Testis (tissue), 5 donors: ENCODE measurements at places on chromosomes 12 and 14.
A peak's percentile ranks its signal among the peaks of the same experiment; 100 is the strongest.

DNA sequence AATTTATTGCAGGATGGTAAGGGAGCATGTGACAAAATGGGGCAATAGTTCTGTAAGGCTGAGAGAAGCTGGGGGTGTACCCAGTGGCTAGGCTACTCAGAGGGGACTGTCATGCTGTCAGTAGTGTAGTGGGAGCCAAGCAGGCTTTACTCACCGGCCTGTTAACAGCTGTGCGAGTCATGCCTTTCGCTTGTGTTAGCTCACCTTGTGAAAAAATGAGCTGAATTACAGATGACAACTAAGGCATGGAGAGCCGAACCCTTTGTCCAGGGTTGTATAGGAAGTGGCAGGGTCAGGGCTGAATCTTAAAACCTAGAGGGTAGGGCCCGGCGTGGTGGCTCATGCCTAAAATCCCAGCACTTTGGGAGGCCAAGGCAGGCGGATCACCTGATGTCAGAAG, 37.9 kb downstream of the SH2B3 start:
- no peak for DNase-seq

- no peak for DNase-seq
These were observed 77.3 kb downstream of the HELB start for GRCh38 chr12:66379616-66380015.

DNA sequence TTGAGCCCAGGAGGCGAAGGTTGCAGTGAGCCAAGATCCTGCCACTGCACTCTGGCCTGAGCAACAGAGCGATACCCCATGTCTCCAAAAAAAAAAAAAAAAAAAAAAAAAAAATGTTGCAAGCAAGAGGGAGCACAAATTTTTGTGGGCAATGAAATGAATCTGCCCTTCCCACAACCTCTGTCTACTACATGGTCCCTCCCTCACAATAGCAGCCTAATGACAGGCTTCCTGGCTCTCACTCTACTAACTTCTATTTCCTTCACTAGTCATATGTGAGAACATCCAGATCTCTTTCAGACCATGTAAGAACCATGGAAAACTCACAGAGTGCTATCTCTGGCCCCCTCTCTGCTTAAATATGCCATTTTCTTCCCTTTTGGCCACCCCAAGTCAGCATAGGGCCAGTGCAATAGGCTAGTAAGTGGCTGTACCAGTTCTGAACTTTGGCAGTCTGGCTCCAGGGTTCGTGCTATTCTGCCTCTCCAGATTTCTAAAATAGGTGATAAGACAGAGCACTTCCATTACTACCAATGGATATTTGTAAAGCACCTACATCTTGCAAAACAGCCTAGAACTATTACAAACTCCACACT, 7.1 kb downstream of the OSBPL8 start:
- DNase-seq = no peak

DNA sequence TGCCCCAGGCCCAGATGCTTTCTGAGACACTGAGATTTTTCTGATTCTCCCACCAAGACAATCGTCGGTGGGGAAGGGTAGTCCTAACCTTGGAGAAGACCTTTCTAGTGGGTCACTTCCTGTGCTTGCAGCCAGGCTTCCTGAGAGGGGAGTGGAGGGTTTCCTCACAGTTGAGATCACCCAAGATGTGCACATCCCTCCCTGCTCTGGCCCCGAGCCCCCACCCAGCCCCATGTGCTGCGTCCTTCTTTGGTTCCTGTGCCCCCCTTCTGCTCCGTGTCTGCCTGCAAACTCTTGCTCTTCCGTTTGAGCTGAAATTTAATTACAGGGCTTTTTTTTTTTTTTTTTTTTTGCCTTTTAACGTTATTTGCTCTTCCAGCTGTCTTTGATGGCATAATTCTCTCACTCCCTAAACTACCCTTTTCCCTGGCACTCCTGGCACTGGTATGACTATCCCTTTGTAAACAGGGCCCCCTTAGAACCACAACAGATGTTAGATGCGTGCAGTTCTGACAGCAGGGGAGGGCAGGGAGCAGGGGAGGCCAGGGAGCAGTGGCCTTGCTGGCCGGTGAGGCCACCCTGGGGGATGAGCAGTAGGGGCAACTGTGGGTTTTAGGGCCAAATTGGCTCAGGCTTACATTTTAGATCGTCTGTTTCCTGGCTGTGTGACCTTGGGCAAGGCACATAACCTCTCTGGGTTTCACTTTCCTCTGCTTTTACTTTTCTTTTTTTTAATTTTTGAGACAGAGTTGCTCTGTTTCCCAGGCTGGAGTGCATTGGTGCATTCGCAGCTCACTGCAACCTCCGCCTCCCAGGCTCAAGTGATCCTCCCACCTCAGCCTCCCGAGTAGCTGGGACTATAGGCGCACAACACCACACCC, 144.5 kb downstream of the PHETA1 start:
- DNase-seq = no peak

DNA sequence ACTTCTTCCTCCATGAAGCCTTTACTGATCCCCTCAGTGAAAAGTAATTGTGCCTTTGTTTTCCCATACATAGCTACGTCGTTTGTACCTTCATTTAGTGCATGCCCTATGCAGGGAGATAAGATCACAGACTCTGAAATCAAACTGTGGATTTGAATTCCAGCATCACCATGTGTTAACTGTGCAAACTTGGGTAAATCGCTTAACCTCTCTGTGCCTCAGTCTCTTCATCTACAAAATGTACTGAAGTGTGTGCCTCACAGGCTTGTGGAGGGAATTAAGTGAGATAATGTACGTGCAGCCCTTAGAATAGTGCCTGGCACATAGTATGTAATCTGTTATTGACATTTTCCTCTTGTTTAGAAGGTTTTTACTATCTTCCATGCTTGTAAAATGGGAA, 4.1 kb downstream of the CMAS start:
- DNase-seq = no peak

GRCh38 chr12:95605087-95605486, 53.8 kb upstream of the USP44 start:
- DNase-seq = no peak

- DNase-seq = peak; percentile 89
These were observed 114.8 kb upstream of the FLRT2 start for GRCh38 chr14:85415015-85415712.

DNA sequence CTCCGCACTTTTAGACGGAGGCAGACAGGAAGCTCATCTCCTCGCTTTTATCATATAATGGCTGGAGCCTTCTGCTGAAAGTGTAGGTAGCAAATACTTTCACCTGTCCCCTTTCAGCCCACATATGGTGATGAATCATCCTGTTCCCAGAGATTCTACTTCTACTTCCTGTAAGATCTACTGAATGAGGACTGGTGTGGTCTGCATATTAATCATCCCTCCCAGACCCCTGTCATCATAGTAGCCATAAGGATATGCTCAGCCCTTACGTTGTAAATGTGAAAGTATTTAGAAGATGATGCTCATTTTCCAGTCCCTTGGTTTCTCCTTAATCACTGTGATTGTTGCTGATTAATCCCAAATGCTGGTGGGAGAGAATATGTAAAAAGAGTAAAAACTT, 268.2 kb upstream of the GRIP1 start:
- no peak for DNase-seq

DNA sequence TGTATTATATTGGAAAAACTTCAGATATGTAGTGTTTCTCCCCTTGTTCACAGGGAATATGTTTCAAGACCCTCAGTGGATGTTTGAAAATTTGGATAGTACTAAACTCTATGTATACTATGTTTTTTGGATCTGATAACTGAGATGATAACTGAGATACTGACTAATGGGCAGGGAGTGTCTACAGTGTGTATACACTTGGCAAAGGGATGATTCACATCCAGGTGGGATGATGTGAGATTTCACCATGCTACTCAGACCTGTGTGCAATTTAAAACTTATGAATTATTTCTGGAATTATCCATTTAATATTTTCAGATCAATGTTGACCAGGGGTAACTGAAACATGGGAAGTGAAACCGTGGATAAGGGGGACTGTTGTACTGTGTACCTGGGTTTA, 13.8 kb downstream of the RAD51B start:
- DNase-seq = no peak

DNA sequence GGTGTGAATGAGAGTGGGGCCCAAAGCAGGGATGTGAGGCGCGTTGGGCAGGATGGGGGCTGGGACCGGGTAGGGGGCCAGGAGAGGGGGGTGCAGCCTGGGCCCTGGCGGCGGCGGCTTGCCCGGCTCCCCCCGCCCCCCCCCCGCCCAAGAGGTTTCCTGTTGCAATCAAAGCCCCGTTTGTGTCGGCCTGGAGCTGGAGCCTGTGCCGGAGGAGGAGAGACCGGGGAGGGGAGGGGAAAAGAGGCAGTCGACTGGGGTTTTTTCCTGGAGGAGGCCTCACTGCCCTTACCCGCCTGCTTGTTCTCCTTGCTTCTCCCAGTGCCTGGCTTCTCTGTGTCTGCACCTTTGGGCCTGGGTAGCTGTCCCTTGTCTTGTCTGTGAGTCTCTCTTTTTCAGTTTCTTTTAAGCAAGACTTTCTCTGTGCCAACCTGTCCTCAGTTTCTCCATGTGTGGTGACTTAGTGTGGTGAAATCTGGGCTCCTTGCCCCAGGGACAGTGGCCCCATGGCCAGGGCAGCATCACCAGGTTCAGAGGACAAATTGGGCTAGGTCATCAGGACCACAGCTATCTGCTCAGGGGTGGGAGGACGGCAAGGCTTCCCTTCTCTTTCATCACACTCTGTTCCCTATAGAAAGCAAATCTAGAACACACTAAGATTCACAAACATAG, 8.5 kb downstream of the RARG start:
- no peak for DNase-seq

- DNase-seq = no peak
These were observed 41.7 kb downstream of the RPH3A start for GRCh38 chr12:112833267-112833666.

DNA sequence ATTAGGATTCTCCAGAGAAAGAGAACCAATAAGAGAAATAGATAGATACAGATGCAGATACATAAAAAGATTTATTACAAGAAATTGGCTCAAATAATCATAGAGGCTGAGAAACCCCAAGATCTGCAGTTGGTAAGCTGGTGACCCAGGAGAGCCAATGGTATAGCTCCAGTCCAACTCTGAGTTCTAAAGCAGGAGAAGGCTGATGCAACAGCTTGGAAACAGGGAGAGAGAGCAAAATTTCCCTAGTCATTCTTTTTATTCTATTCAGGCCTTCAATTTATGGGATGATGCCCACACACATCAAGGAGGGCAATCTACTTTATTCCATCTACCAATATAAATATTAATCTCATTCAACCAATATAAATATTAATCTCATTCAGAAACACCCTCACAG, 218.2 kb downstream of the PRKD1 start:
- no peak for DNase-seq

DNA sequence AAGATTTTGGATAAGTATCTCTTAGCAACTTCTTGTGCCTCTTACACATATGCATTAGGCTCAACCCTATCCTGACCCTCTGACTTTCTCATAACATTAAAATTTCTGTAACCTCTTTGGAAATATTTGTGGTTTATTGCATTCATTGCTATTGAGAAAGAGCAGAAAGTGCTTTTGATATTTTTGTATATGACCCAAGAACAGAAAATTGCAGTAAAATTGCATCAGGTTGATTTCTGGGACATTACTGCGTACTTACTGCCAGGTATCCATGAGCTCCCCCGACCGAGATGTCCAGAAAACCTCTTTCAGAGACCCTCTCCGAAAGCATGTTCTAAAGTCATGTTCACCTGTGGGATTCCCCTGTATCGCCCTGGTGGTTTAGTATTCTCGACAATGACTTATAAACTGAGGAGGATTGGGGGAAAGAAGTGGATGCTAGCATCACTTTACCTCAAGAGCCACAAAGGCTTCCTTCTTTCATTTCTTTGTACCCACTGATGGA, 14.5 kb upstream of the IL22 start:
- no peak for DNase-seq

DNA sequence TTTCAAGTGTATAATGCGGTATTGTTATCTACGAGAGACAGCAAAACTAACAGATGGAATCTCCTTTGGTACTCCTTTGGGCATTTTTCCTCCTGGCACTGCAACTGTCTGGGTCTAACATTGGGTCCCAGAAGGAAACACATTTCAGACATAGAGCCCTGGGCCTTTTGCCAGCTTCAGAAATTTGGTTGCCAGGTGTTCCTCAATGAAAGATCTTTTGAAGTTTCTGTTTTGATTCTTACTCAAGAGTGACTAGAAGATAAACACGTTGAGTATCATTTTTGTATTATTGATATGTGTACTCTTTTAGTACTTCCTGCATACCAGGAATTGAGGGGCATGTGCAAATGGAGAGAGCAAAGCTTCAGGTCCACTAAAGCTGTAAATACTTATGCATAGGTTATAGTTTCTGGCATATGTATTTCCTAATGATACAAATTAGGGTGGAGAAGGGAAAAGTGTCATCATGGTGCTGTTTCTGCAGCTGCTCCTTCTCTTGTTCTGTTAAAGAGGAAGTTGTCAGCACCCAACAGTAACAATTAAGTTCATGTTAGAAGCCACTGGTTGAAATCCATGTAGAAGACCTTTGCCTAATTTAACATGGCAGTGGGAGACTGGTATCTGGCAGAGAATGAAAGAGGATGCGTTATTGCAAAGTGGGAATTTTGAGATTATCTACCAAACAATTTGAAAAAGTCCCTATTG, 53.5 kb downstream of the SLC38A6 start:
- DNase-seq = no peak

GRCh38 chr12:48973531-48973930, 2.0 kb upstream of the WNT10B start:
- DNase-seq = no peak

DNA sequence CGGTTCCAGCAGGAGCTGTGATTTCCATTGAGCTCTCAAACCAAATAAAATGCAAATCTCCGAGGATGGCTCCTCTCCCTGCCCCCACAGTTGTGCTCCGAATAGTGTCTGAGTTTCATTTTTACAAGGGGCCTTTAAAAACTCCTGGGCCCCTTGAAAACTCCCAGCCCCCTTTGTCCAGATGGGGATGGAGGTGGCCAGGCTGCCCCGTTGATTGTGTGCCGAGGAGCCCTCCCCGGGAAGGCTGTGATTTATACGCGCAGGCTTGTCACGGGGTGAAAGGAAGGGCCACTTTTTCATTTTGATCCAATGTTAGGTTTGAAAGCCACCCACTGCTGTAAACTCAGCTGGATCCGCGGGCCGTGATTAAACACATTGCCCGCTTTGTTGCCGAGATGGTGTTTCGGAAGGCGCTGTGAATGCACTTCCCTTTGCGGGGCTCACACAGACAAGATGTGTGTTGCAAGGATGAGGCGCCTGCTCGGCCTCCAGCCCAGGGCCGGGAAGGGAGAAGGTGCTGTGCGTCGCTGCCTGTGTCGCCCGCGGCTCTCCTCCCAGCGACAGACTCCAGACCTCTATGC, 98.8 kb downstream of the TMEM132C start:
- DNase-seq = peak; percentile 43
